ENCODE measurements at places on chromosomes 16 and 17.

- DNase-seq, result no peak
Measured at GRCh38 chr16:12260647-12261262, 284.2 kb downstream of the SNX29 start.

- no peak for DNase-seq
Measured at GRCh38 chr17:47806026-47806912, 15.3 kb downstream of the OSBPL7 start.

- DNase-seq, result no peak
Measured at GRCh38 chr16:30509081-30509765, 17.1 kb downstream of the ZNF768 start.

- DNase-seq, result peak; percentile 47
Measured at GRCh38 chr16:31198207-31198882, 4.2 kb downstream of the PYCARD start.

- DNase-seq, result no peak
Measured at GRCh38 chr16:29698042-29698441, 19.1 kb downstream of the QPRT start.
